GM03348 (cell line): ENCODE measurements at places on chromosomes 3 and 15.
A peak's percentile ranks its signal among the peaks of the same experiment; 100 is the strongest.

GRCh38 chr3:67765575-67765974 lies 111.2 kb upstream of the SUCLG2 start:
- no peak for DNase-seq

GRCh38 chr3:57696801-57697321 lies 4.0 kb upstream of the DENND6A start:
- peak; percentile 41 for DNase-seq

GRCh38 chr3:186038360-186038759 lies 70.5 kb downstream of the ETV5 start:
- DNase-seq, result no peak

DNA sequence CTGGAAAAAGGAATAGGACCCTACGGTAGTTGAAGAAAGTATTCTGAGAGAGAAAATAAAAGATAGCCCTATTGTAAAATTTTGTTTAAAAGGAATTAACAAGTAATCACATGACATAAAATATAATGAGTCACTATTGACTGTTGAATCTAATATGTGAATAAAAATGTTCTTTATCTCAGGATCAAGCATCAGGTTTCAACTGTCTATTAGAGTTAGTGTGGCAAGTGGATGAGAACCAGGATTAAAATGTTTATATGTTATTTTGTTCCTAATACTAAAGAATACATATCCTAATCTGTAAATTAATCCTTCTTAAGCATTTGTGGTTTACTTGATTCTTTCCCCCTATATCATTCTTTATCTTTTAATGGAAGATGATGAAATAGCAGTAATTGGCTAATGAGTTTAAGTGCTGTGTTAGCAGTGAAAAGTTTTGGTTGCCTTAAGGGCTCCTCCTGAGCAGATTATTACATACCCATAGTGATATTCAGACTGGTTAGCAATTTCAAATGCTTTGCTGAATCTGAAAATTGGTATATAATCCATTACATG lies 101.8 kb upstream of the BCHE start:
- no peak for DNase-seq

GRCh38 chr3:141578202-141578973 lies 91.6 kb downstream of the RASA2 start:
- peak; percentile 21 for DNase-seq

- no peak for DNase-seq
Observed at GRCh38 chr15:101718896-101719295, 5.4 kb downstream of the TARS3 start.

DNA sequence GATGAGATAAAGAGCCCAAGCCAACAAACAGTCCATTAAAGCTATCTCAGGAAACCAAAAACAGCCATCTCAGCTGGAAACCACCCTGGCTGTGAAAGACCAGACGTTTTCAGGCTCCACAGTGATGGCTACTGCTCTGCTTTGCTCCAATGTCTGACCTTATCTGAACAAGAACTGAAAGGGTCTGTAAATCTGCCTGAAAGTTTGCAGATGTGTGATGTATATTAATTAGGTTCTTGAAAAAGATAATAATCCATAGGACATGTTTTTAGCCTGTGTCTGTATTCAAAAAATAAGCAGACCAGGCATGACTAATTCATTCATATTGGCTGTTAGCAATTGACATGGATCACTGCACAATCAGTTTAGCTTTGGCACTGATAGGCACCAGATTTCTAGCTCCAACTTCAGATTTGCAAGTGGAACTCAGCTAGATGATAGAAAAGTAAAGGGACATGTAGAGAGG lies 611.4 kb upstream of the NAALADL2 start:
- no peak for DNase-seq

- DNase-seq, result no peak
Observed at GRCh38 chr3:147680837-147681483, 271.8 kb downstream of the ZIC1 start.

DNA sequence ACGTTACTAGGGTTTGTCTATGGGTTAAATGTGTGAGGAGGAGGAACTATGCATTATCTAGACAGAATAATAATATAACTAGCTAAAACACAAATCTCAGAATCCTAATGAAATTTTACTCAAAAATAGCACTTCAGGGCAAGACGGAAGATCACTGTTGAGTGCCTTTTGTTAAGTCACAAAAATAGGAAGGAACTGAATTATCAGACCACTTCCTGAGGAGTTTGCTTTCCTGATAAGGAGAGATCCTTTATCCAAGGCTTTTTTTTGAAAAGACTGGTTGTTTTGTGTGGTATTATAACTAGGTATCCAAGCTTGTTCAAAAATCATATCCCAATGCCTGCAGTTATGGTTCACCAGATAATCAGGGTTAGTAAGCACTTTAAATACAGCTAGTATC lies 34.6 kb downstream of the NR2E3 start:
- DNase-seq, result no peak

DNA sequence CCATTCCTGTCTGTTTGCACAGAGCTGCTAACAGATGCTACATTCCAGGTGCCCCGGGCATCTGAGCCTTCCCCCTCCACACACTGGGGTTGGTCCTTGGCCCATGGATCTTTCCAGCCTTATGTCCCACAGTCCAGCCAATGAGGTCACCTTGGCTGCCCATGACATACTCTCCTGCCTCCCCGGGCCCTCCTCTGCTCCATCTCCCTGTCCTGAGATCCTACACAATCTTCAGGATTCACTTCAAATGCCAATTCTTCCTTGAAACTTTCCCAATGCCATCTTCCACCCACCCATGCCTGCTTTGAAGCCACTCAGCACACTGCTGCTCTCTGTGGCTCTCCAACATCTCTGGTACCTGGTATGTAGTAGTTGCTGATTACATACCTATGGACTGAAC lies 4.3 kb downstream of the CHRNA3 start:
- DNase-seq, result no peak

DNA sequence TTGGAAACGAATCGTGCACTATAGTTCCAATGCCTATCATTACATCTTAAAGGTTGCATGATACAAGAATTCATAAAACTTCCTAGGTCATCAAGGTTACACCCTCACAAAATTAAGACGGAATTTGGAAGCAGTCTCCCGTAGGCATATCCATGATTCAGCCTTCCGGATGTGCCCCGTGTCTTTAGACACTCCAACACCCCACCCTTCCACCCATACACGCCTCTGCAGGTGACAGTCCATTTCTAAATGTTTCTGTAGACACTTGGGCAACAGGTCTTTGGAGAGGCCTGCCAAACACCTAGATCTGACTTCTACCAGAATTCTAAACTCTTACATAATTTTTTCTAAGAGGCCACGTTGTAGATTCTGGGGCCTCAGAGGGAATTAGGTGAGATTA lies 49.8 kb downstream of the LDHAL6B start:
- no peak for DNase-seq

DNA sequence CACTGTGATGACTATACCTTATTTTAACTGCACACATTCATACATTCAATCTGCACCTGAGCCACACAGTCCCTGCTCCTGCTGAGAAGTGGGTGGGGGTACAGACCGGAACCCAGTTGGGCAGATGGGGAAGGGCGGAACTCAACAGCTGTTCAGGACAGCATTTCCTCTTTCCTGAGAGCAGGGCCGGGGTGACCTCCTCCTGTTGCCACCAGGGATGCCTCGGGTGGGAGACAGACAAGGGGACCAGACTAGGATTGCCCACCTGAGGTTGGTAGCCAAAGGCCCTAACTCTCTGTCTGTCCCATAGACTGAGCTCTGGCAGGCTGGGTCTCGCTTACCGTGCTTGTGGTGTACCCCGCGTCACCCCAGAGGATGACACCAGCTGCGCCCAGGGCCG lies 3.9 kb downstream of the HYAL2 start:
- no peak for DNase-seq

GRCh38 chr15:98195796-98196195 lies 235.3 kb downstream of the ARRDC4 start:
- DNase-seq, result no peak

GRCh38 chr3:13282358-13282985 lies 137.7 kb downstream of the NUP210 start:
- no peak for DNase-seq

- DNase-seq, result peak; percentile 71
Observed at GRCh38 chr3:100269410-100270214, 8.8 kb downstream of the TBC1D23 start.

- DNase-seq, result no peak
Observed at GRCh38 chr15:92992720-92993119, 92.6 kb downstream of the CHD2 start.

DNA sequence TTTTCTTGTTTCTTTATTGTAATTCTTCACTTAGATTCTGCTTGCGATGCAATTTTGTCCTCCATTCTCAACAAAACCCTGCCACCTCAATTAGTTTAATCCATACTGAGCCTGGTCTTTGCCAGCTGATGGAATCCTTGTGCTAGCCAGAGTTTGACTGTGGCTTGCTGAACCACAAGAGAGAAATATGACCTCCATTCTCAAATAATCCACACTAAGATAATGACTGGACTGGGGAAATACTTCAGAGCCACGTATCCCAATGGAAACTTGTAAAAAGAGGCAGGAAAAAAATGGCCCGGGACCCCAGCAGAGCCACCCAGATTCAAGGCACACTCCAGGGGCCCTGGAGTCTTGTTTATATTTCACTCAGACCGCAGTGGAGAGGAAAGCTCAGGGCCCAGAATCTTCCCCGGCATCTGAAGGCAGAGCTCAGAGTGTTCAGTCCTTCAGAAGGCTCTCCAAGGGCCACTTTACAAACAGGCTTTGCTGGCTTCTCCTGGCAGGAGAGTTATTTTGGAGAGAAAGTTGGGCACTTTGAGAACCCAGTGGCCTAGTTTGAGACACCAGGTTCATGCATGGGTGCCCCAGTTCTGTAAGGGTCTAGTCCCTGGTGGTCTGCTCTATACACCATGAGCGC lies 62.7 kb downstream of the SSUH2 start:
- no peak for DNase-seq

GRCh38 chr3:128077202-128077624 lies 25.0 kb downstream of the SEC61A1 start:
- peak; percentile 26 for DNase-seq

DNA sequence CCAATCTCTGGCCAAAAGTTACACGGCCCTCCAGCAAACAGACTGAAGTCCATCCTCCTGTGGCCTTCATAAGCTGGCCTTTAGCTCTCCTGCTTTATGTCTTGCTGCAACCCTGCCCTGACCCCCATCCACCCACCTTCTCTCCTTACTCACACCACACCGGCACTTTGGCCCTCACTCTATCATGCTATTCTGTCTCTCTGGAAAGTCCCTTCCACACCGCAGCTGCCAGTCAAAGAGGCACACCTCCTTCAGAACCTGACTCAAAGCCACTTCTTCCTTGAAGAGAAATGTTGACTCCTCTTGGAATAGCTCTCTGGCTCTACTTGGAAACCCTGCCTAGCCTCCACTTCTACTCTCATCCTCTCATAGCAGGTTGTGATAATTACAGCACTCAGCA lies 4.5 kb downstream of the GPR156 start:
- no peak for DNase-seq

- DNase-seq, result no peak
Observed at GRCh38 chr15:85950101-85950500, 129.6 kb upstream of the AGBL1 start.

GRCh38 chr3:14331251-14331650 lies 71.2 kb upstream of the SLC6A6 start:
- DNase-seq, result no peak

GRCh38 chr15:37619358-37620042 lies 314.9 kb upstream of the TMCO5A start:
- no peak for DNase-seq

GRCh38 chr3:86168512-86168911 lies 822.4 kb downstream of the VGLL3 start:
- no peak for DNase-seq

DNA sequence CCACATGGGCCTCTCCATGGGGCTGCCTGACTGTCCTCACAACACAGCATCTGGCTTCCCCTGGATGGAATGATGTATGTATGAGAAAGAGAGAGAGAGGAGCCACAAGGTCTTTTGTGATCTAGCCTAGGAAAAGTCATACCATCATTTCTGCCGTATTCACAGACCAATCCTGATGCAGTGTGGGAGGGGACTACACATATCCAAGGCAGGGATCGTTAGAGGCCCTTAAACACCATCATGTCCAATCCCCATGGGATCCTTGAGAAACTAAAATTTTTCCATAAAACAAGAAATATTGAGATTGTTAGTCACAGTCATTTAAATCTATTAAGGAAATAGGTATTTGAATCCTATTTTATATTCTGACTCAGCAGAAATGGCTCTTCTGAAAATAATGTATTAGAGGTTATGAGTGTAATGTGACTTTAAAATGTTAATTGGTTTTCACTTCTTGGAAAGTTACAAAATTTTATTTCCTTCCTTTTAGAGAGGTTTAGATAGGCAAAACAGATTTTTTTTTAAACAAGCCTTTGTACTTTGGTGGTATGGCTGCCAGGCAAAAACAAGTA lies 65.1 kb upstream of the TSC22D2 start:
- DNase-seq, result no peak

GRCh38 chr15:95298729-95299128 lies 1031.8 kb upstream of the NR2F2 start:
- DNase-seq, result no peak

GRCh38 chr3:183823963-183824362 lies 1.4 kb downstream of the MAP6D1 start:
- DNase-seq, result no peak

- DNase-seq, result no peak
Observed at GRCh38 chr3:73144276-73144675, 82.8 kb downstream of the EBLN2 start.

DNA sequence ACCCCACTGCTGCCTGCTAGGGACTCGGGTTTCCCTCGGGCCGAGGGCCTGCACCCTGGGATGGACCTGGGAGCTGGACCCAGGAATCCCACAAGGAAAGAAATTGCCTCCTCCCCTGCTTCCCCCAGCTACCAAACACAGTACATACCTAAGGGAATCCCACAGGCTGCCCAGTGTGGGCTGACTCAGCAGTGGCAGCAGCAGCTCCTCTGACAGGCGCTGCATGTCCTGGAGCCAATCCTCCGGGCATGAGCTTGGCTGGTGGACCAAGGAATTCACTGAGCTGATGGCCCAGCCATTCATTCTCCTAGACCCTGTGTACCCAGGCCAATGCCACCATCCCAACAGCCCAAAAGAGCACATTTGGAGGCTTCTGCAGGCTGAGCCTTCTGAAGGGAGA lies 9.5 kb upstream of the LTK start:
- DNase-seq, result no peak

DNA sequence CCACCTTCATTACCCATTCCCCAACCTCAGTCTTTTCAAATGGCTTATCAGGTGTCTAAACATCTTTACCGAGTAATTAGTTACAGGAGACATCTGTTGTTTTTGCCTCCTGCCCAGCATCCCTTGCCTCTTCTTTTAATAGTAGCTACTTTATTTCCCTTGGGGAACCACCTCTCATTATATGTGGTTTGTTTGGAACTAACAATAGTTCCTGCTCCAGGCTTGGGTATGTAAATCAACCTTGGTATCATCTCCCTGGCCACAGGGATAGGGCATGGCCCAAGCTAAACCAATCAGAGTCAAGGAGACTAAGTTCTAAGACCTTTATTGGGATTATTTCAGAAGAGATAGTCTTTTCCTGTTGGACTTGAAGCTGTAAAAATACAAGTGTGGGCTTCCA lies 76.6 kb downstream of the ETV5 start:
- DNase-seq, result no peak

DNA sequence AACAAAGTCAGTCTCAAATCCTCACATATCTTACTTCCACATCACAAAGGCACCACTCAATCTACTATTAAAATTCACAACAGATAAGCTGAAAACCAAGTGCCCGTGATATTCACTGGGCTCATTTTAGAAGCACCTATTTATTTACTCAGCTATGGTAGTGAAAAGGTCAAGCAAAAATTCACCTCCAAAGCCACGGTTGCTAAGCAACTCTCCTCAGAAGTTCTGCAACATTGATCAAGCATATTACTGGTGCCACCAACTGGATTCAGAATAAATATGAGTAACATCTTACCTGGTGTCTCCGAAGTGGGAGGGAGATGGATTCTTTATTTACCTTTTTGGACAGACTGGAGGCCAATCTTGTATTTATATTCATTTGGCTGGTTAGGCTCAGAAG lies 714.8 kb downstream of the FHIT start:
- no peak for DNase-seq
